ENCODE measurements at places on chromosomes 7 and 10. TPM values are rescaled to one million over a fixed set of nuclear protein-coding genes. Genes with fewer than 3 reads are reported as not detected.
A peak's percentile ranks its signal among the peaks of the same experiment; 100 is the strongest.

DNA sequence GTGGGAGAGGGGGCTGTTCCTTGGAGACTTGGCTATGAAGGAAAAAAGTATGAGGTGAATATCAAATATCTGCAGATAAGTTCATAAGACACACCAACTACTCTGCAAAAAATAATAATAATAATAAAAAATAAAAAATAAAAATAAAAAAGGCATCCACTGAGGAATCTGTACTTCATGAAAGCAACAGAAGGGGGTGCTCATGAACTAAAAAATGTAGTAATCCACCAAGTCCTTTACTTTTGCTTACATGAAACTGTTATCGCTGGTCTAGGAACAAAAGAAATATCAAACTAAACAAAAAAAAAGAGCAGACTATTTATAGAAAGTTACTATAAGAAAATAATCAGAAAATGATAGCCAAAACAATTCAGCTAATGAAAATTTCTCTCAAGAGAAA is 579.0 kb downstream of the PHTF2 start:
- H3K27ac ChIP-seq, result no peak overlapping the region
- H3K36me3 ChIP-seq, result no peaks in the 10 kb centered on the region

The GLUD1 gene
- total RNA-seq, result 87.3 TPM

DNA sequence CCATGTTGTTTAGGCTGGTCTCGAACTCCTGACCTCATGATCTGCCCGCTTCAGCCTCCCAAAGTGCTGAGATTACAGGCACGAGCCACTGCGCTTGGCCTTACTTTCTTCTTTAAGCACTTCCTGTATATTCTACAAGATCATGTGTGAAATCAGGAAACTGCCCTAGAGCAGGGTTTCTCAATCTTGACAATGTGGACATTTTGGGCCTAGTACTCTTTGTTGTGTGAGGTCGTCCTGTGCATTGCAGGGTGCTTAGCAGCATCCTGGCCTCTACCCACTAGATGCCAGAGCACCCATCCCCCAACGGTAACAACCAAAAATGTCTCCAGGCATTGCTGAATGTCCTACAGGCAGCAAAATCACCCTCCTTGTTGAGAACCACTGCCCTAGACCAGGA is 24.7 kb downstream of the RRP12 start:
- peaks cover 3% of the 10 kb centered on the region for H3K4me1 ChIP-seq
- H3K27ac ChIP-seq, result no peak overlapping the region
- no peak overlapping the region for H3K4me3 ChIP-seq
- no peak for DNase-seq

The GPNMB gene
- total RNA-seq, result 0.20 TPM

GRCh38 chr10:121556455-121556854 is 41.8 kb downstream of the FGFR2 start:
- DNase-seq, result no peak
- H3K27ac ChIP-seq, result no peak overlapping the region
- no peaks in the 10 kb centered on the region for H3K36me3 ChIP-seq
- H3K27me3 ChIP-seq, result no peaks in the 10 kb centered on the region

- H3K4me1 ChIP-seq, result no peaks in the 10 kb centered on the region
- DNase-seq, result no peak
- no peak overlapping the region for H3K27ac ChIP-seq
- H3K36me3 ChIP-seq, result no peaks in the 10 kb centered on the region
- no peak overlapping the region for H3K4me3 ChIP-seq
These were observed 20.4 kb upstream of the GOT1 start for GRCh38 chr10:99450624-99451498.

DNA sequence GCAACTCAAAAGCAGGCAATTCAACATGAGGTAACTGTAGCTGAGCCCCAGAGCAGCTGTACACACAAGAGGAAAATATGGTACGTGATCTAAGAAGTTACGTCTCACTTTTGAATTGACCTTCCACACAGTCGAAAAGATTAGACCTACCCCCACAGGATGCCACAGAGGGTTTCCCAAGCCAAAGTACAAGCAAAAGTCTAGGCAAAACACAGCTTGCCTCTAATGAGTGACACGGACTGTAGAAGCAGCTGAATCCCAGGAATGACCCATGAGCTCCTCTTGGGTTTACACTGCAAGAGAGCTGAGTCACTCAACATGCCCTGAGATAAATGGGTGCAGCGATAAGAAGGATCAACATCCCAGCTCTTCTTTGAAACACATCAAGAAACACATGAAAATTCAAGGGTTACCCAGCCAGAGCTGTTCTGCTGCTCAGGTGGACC is 9.8 kb downstream of the CREB3L2 start:
- no peaks in the 10 kb centered on the region for H3K27me3 ChIP-seq
- H3K27ac ChIP-seq, result peak overlapping the region; percentile 77
- H3K4me3 ChIP-seq, result no peak overlapping the region
- peaks cover 6% of the 10 kb centered on the region for H3K36me3 ChIP-seq

The TSPAN33 gene
- 0.76 TPM for total RNA-seq

The ZNF365 gene
- total RNA-seq, result not detected

GRCh38 chr10:95441547-95441923 is 119.6 kb downstream of the SORBS1 start:
- no peaks in the 10 kb centered on the region for H3K36me3 ChIP-seq
- H3K4me3 ChIP-seq, result no peak overlapping the region
- DNase-seq, result no peak
- H3K27ac ChIP-seq, result no peak overlapping the region
- no peaks in the 10 kb centered on the region for H3K27me3 ChIP-seq

DNA sequence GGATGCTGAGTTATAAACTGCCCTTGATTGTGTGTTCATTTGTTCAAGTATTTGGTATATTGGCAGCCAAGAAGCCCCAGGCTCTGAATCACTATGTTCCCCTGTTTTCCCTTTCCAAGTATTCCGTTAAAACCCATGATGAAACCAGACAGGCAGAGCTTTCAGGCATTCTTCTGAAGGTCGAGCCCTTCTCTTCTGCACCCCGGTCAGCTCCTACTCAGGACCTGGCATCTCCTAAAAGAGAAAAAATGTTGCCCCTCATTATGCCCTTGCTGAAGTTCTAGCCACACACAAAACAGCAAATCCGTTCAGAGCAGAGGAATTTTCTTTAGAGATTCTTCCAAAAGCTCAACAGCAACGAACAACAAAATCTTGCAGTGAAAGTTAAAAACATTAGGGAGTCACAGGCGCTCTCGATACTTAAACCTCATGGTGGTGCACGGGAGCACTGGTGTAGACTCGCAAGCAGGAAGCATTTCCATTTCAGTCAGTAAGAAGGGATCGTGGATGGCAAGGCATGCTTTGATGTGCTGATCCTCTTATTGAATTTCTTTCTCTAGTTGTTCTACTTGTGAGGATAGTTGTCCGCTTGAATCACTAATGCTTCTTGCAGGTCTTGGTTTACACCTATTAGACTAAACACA is 264.9 kb downstream of the SKIDA1 start:
- H3K36me3 ChIP-seq, result no peaks in the 10 kb centered on the region
- H3K4me1 ChIP-seq, result peaks cover 7% of the 10 kb centered on the region
- no peak overlapping the region for H3K4me3 ChIP-seq
- no peak for DNase-seq
- no peaks in the 10 kb centered on the region for H3K27me3 ChIP-seq

GRCh38 chr7:11491811-11492210 is 340.2 kb downstream of the THSD7A start:
- no peaks in the 10 kb centered on the region for H3K4me1 ChIP-seq
- no peaks in the 10 kb centered on the region for H3K36me3 ChIP-seq
- no peak for DNase-seq

DNA sequence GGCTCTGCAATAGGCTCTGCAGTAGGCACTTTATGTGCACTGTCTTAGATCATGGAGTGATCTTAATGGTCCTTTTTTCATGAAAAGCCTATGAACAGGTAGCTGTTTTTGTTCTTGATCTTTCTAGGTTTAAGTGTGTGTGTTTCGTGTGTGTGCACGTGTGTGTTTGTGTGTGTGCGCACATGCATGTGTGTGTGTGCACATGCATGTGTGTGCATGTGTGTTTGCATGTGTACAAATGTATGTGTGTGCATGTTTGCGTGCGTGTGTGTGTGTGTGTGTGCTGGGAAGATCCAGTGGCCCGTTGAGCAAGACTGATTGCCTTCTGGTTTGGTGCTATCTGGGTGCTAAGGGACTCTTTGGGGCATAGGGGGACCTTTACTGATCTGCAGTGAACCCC is 334.8 kb downstream of the GLRX3 start:
- H3K36me3 ChIP-seq, result no peaks in the 10 kb centered on the region
- no peak for DNase-seq
- H3K4me3 ChIP-seq, result no peak overlapping the region
- peaks cover 16% of the 10 kb centered on the region for H3K27me3 ChIP-seq

DNA sequence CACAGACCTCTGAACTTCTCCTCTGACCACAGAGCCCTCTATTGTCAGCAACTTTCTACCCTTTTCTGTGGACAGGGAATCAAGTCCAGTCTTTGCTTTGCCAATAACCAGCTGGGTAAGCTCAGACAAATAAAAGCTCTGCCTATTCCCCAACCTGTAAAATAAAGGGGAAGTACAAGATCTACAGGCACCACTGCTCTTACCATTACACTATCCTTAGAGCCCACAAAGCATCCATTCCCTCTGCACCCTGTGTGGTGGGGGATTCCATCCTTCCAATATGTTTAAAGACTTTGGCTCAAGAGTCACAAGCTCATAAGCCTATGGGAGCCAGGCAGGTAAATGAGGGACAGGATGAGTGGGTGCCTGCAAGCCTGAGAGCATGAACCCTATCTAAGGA is 88.2 kb downstream of the PARD3 start:
- H3K36me3 ChIP-seq, result no peaks in the 10 kb centered on the region
- H3K4me1 ChIP-seq, result no peaks in the 10 kb centered on the region
- H3K27me3 ChIP-seq, result no peaks in the 10 kb centered on the region
- no peak overlapping the region for H3K4me3 ChIP-seq
- DNase-seq, result no peak
- H3K27ac ChIP-seq, result no peak overlapping the region

The SAMD9L gene
- 0.44 TPM for total RNA-seq

The ADAM12 gene
- total RNA-seq, result not detected

- no peaks in the 10 kb centered on the region for H3K4me1 ChIP-seq
- no peak overlapping the region for H3K27ac ChIP-seq
- no peaks in the 10 kb centered on the region for H3K36me3 ChIP-seq
These were observed 140.1 kb upstream of the JCAD start for GRCh38 chr10:30199376-30200016.

- H3K4me3 ChIP-seq, result no peak overlapping the region
- peaks cover 30% of the 10 kb centered on the region for H3K27me3 ChIP-seq
- H3K36me3 ChIP-seq, result no peaks in the 10 kb centered on the region
- H3K27ac ChIP-seq, result no peak overlapping the region
- no peak for DNase-seq
- H3K4me1 ChIP-seq, result no peaks in the 10 kb centered on the region
These were observed 662.0 kb upstream of the FOXK1 start for GRCh38 chr7:4020086-4020485.

Measured in K562 (cell line).